ENCODE measurements at places on chromosomes 13 and 19.

- no peak for DNase-seq
Observed at GRCh38 chr19:15123900-15124299, 16.7 kb downstream of the SYDE1 start.

DNA sequence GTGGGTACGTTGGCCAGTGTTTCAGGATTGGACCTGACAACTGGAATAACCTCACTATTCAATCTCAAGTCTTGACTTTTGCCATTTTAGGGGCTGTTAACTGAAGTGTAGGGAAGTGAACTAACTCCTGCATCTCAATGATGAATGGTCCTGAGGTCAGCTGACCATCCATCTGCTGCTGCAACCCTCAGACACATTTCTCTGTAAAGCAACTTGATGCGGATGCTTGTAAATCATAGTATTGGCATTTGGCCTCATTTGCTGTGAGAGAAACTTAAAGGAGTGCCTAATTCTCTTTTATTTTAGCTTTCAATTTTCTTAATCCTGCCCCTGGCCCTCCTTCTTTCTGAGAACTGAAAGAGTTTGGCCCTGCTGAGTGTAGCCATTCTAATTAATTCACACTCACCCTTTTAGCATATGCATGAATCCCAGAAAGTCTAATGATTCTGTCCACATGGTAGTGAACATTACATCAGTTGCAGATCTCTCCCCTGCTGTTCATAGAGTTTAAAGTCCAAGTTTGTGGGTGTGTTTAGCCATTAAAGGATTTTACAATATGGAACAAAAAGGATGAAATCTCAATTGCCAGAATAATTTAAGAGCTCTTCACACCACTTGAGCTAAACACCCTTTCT, 1531.4 kb upstream of the SLC10A2 start:
- no peak for DNase-seq

GRCh38 chr13:19861762-19862161, 1.7 kb downstream of the ZMYM5 start:
- no peak for DNase-seq

DNA sequence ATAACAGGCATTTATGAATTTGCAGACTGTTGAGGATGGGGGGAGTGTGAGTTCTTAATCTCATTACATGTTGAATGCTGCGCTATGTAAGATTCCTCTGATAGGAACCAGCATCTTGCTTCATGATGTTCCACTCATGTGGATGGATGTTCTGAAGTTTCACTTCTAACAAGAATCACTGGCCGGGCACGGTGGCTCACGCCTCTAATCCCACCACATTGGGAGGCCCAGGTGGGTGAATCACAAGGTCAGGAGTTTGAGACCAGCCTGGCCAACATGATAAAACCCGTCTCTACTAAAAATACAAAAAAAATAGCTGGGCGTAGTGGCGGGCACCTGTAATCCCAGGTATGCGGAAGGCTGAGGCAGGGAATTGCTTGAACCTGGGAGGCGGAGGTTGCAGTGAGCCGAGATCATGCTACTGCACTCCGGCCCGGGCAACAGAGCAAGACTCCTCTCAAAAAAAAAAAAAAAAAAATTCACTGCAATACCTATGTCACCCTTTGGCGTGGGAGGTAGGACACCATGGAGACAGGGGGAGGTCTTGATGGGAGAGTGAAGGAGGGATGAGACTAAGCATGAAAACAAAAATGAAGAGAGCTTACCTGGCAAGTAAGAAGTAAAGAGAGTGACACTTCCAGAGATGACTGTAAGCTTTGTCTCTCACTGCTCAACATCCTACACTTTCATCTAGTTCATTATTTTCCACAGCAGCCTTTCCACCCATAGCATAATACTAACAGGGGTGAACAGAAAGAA, 133.0 kb downstream of the DCT start:
- no peak for DNase-seq

GRCh38 chr13:98798849-98799645, 46.6 kb upstream of the SLC15A1 start:
- DNase-seq: no peak

- no peak for DNase-seq
Observed at GRCh38 chr13:24203811-24204210, 43.3 kb downstream of the SPATA13 start.

DNA sequence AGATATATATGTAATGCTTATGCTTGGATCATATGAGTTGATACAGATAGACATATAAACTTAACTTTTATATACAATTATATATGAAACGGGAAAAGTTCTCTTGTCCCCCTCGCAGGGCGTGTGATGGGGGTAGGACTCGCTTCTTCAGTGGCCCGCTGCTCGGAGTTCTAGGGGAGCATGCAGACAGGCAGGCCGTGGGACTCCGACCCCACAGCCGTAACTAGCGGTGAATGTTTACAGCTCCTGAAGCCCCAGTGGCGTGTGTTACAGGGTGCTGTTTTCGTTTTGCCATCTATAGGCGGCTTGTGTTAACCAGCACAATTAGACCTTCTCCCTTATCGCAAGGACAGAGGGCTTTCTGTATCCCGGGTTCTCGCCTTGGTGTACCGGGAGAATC, 1899.8 kb downstream of the PCDH9 start:
- no peak for DNase-seq

GRCh38 chr13:33051632-33052031, 35.4 kb downstream of the KL start:
- no peak for DNase-seq

DNA sequence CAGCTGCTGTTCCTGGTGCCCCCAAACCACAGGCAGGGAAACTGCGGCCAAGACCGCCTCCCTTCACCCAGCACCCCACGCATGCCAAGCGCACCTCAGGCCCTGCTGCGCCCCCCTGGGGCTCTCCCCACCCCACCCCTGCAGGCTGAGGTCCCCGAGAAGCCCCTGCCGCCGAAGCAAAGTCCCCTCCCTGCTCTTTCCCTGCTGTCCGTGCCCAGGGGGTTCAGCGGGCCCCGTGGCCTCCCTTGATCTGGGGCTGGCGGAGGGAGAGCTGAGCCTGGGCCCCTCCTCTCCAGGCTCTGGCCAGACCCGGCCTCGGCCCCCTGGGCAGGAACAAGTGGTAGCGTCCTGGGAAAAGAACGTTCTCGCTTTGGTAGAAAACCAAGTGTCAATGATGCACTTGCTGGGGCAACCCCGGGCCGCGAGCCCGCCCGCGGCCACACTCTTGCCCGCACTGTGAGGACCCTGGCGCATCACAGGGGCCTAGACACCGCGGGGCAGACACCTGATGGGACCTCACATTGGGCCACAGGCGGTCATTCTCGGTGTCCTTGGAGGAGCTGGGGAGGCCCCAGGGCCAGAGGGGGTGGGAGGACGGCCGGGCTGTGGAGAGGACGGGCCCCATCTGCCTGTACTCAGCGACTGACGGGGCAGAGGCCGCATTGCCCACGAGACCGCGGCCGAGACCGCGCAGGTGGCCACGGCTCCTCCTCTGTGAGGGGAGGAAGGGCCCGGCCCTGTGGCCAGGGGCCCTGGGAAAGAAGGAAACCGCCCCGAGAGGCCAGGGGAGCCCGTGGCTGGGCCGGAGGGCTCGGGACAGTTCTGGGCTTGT, 29.0 kb downstream of the GPX4 start:
- DNase-seq: no peak

- DNase-seq: no peak
Observed at GRCh38 chr13:66214467-66214866, 1015.7 kb downstream of the PCDH9 start.

DNA sequence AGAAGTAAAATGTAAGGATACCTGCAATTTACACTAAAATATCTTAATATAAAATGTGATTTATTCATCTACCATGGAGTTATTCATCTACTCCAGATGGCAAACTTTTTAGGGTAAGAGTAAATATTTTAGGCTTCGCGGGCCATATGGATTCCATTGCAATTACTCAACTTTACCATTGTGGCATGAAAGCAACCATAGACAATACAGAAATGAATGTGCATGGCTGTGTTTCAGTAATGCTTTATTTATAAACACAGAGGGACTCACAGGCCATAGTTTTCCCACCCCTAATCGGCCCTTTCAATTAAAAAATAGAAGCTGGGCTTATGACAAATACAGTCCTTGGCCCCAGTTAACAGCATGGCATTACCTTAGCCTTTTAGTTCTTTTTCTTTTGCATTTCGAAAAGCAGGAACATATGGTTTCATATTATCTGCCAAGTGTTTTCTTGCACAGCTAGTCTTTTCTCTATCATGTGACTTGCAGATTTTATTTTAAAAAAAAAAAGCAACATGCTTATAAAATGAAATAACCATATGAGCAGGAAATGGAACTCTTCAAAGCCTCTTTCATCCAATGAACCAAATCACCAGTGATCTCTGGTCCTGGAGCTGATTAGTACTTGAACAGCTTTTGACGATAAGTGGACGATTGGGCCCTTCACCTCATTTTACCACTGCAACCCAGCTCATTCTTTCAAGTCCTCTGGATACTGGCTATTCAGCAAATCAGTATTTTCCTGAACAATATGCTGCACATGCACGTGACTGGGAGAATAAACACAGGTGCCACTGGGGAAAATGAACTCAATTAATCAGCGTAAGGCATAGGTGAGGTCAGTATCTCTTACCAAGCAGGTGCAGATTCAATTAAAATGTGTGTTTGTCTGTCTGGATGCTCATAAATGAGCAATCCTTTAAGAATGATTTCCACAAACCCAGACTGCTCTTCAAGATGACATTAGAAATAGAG, 63.9 kb downstream of the LHFPL6 start:
- no peak for DNase-seq

DNA sequence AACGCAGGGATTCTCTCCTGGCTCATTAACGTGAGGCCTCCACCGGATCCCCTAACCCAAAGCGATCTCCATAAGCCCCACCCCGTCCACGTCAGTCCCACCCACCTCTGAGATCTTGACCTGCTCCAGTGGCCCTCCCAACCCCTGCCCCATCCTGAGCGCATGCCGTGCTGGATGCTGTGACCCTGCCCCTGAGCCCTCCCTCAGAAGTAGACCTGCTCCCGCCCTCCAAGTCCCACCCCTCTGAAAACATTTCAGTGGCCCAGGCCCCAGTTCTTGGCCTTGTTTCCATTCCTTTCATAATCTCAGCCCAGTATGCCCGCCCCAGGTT, 19.9 kb downstream of the LMTK3 start:
- no peak for DNase-seq

DNA sequence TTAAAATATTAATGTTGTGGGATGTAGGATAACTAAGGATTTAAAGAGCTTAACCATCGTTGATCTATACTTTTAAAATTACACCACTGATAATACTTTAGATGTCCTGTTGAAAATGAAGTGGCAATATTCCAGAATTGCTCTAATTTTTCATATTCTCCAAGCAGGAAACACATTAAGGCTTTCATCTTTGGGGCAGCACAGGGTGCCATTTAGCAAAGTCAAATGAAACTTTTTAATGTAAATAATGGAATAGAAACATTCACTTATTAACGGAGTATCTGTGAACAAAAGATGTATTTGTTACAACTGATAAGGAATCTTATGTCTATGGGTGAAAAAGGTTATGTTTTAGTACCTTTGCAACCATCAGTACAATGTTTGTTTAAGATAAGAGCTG, 50.0 kb upstream of the MIR17HG start:
- no peak for DNase-seq

DNA sequence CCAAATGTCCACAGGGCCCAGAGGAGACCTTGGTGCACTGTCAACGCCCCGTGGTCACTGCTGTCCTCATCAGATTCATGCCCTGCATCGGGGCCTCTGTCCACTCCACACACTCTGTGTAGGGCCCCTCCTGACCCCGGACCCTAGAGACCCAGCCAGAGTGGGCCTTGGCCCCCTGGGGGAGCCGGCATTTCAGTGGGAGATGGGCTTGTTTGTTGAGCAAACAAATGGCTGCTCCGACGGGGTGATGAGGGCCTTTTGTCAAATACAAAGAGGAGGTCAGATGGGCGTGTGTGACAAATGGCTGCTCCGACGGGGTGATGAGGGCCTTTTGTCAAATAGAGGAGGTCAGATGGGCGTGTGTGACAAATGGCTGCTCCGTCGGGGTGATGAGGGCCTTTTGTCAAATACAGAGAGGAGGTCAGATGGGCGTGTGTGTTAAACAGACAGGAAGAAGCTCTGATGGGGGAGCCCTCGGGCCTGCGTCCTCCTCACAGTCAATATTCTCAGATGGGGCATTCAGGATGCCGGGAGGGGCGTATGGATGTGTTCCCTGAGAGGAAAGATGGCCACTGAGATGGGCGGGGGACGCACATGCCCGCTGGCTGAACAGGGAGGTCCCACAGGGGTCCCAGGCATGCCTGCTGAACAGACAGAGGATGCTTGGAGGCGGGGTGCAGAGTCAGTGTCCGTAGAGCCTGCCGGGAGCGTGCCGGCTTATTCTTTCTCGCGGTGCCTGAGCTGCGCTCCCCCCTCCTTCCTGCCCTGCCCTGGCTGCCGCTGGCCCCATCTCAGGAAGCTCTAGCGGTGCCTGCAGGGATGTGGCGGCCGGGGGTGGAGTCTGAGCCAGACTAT, 36.3 kb downstream of the SMIM24 start:
- no peak for DNase-seq

DNA sequence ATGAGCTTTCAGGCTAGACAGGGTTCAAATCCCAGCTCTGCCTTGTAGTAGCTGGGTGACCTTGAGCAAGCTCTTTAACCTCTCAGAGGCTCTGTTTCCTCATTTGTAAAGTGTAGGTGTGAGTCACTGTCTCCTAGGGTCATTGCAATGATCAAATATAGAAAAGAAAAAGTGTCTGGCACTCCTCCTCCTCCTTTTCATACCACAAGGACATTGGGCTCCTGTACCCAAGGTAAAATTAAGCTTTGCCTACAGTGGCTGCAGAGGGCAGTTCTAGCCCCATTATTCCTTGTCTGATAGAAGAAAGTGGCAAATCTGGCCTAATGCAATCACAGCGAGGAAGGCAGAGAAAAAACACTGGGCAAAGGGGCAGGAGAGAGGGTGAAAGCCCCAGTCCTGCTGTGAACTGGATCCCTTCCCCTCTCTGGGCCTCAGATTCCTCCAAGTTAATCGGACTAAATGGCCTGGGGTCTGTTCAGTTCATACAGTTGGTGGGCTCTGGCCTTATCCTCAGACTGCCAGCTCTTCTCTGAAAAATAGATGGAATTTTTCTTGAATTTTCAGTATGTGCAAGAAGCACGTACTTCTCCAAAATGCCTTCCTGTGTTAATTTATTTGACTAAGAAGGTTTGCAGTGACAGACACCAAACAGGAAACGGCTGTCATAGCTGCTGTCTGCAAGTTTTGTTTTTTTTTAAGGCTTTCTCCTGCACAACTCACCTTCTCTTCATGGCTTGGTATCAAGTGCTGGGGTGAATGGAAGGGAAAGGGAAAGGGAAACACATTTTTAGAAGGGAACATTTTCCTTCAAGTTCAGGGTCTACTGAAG, 35.3 kb downstream of the RGCC start:
- peak; percentile 51 for DNase-seq

- no peak for DNase-seq
Observed at GRCh38 chr13:110245416-110245899, 61.5 kb downstream of the COL4A1 start.

DNA sequence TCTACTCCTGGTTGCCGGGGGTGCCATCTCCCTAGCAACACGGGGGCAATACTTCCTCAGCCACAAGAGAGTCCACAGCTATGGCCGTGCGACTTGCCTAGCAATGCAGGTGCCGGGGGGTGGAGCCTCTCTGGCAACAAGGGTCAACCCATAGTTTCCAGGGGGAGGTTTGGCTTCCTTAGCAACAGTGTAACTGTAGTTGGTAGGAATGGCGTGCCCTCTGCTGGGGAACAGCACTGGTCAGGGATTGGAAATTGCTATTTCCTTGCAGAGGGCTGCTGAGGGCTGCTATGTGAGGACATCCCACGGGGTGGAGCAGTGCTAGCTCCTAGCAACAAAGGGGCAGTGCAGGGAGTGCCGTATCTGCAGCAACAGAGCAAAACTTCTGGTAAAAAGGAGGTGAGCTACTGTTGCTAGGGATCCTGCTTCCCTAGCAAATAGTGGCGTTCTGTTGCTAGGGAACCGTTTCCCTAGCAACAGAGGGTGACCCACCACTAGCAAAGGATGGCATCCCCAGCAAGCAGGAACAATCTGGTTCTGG, 7.0 kb upstream of the TMC4 start:
- DNase-seq: peak; percentile 58
